ENCODE measurements at places on chromosomes 7 and 10.
A peak's percentile ranks its signal among the peaks of the same experiment; 100 is the strongest.

GRCh38 chr7:1113548-1113885 lies 25.6 kb downstream of the GPER1 start:
- DNase-seq, result no peak

DNA sequence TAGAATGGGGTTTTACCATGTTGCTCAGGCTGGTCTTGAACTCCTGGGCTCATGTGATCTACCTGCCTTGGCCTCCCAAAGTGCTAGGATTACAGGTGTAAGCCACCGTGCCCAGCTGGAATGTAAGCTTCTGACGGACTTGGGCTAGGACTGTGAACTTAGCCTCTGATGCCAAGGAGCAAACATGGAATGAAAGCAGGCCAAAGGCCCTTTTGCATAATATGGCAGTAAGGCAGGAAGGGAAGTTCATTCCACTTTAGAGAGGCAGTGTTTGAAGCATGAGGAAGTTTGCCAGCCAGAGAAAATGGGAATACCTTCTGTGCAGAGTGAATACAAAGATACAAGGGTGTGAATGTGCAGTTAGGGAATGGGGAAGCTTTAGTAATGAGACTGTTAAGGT lies 20.3 kb downstream of the VCL start:
- DNase-seq, result no peak

DNA sequence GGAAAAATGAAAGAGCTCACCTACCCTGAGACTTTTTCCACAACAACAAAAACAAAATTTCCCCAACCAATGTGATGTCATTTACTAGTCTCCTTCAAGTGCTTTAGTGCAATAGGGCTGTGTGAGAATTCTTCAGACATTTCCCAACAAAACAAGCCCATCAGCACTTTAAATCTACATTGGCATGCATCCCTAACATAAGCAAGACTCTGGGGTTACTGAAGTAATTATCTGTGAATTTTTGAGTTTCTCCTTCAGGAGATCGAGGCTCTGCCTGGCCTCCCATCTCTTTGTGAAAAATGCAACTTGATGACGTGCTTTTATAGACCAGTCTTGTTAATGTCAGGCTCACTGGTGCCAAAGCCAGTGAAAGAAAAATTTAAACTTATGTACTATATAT lies 255.6 kb downstream of the GFRA1 start:
- DNase-seq, result no peak

DNA sequence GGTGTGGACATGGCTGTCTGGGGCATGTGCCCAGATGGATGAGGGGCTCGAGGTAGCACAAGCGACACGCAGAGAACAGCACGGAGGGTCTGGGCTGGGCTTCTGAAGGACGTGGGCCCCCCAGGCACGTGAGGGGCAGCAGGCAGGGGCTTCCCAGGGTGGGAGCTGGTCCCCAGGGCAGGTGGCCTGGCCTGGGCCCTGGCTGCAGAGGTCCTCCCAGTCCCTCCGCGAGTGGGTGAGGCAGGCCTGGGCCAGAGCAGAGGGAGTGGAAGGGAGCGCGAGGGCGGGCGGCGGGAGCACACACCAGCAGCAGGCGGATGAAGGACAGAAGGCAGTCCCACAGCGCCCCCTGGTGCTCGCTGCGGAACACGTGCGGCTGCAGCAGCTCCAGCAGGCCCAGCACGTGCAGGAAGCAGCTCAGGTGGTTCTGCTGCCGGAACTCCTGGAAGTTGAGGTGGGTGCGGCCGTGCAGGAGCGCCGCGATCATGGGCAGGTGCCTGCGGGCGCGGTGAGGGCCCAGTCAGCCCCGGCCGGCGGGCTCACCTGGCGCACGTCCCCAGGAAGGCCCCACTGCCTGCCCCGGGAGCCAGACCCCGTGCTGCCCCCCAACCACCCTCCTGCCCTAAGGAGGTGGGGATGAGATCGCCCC lies 14.7 kb upstream of the MICALL2 start:
- peak; percentile 79 for DNase-seq

DNA sequence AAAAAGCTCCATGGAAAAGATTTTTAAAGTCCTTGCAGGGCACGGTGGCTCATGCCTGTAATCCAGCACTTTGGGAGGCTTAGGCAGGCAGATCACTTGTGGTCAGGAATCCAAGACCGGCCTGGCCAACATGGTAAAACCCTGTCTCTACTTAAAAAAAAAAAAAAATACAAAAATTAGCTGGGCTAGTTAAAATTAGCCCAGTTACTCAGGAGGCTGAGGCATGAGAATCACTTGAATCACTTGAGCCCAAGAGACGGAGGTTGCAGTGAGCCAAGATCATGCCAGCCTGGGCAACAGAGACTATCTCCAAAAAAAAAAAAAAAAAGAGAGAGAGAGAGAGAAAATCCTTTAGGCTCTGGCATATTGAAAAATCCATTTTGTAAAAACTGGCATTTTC lies 61.9 kb downstream of the CCDC6 start:
- DNase-seq, result no peak

GRCh38 chr10:26969145-26969926 lies 108.6 kb upstream of the ABI1 start:
- no peak for DNase-seq

- DNase-seq, result no peak
Observed at GRCh38 chr7:7209412-7210050, 27.2 kb downstream of the C1GALT1 start.

GRCh38 chr10:51109801-51110533 lies 35.7 kb downstream of the PRKG1 start:
- DNase-seq, result no peak

GRCh38 chr10:88926566-88927415 lies 25.8 kb downstream of the ACTA2 start:
- no peak for DNase-seq

DNA sequence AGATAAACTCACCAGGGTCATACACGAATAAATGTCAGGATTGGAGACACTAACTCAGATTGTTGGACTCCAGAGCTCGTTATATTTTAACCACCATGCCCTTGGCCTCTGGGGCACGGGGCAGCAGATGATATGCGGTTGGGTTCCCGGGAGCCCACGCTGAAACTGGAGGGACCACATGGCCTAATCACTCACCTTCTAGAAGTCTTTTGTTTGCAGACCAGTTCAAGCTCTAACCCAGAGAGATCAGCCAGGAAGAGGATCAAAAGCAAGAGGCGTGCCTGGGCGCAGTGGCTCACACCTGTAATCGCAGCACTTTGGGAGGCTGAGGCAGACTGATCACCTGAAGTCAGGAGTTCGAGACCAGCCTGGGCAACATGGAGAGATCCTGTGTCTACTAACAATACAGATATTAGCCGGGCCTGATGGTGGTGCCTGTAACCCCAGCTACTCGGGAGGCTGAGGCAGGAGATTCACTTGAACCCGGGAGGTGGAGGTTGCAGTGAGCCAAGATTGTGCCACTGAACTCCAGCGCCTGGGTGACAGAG lies 42.6 kb upstream of the ECHDC3 start:
- DNase-seq, result no peak

DNA sequence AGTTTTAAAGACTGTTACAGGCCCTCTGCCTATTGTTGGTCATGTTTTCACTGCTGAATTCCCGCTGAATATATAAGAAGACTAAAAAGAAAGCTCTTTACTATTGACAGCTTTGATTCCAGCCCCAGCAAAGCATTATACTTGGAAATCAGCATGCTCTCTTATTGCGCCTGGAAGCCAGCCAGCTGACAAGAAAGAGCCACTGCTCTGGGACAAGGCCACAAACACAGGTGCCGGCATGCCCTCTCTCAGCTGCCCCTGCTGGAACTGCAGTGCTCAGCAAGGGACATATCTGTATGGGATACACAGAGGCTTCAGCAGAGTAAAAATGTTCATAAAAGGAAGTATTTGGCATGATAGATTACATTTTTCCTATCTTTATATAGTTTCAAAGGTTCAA lies 523.9 kb downstream of the ADRA2A start:
- DNase-seq, result no peak

- no peak for DNase-seq
Observed at GRCh38 chr7:24718977-24719491, 38.2 kb downstream of the GSDME start.

DNA sequence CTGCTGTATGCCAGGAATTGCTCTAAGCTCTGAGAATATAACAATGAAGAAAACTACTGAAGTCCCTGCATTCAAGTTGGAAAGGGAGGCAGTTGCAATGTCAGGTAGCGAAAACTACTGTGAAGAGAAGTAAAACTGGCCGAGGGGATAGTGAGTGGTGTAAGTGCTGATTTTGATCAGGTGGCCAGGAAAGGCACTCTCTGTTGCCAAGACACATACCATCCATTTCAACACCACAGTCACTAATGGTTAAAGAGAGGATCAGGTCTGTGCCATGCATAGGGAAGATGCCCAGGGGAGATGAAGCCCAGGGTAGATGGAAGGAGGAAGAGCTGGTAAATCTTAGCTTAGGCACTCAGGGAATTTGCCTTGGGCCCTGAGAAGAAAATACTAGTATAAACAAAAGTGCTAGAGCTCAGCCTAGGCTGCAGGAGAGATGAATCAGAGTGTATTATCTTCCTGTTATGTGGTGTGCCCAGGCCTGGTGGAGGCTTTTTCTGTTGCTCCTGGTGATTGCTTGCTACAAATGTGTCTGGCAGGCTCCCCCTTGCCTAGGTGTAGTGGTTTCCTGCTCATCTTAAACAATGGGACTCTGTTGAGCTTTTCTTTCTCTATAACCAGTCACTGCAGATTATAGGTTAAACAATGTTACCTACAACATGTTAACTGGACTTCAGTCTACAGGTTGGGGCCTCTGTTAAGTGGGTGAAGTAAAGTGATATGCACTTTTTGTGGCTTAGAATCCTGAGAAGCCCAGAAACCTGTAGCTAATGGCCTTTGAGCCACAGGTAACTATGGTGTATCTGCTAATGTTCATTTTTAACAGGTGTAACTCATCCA lies 125.5 kb downstream of the LRRC4 start:
- DNase-seq, result no peak

GRCh38 chr10:17387861-17388503 lies 66.4 kb downstream of the ST8SIA6 start:
- no peak for DNase-seq

GRCh38 chr10:93491602-93492121 lies 4.8 kb upstream of the CEP55 start:
- no peak for DNase-seq

DNA sequence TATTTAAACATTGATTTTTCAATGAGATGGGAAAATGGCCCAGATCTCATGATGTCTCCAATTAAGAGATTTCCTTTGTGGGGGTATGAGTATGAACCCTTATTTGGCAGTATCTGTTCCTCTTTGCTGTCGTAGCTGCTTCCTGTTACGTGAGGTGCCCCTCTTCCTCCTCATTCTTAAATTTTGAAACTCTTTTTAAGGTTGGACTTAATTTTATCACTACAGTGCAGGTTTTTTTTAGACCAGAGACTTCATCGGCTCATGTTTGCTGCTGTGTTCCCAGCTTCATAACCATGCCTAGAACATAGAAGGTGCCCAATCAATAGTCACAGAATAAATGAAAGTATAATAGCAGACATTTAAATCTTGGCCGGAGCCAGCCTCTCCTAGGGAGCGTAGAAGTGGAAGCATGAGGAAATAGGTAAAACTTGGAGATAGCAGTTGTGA lies 2.4 kb downstream of the MIOS start:
- DNase-seq, result no peak

- DNase-seq, result no peak
Observed at GRCh38 chr7:47232751-47233412, 349.0 kb downstream of the TNS3 start.

DNA sequence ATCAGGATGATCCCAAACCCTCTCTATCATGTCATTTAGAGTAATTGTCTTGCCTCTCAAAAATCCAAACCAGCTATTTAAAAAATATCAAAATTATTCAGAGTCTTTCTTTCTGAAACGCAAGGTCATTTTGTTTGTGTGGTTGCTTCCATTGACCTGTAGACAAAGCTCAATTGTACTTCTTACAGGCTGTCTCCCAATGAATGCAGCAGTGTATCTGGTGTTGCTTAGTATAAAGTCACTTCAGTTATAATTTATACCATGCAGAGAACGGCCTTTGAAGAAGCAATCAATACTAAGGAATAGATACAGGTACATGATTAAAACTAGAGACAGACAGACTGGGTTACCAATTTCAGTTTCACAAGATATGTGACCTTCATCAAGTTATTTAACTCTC lies 80.9 kb downstream of the DOCK4 start:
- DNase-seq, result no peak

DNA sequence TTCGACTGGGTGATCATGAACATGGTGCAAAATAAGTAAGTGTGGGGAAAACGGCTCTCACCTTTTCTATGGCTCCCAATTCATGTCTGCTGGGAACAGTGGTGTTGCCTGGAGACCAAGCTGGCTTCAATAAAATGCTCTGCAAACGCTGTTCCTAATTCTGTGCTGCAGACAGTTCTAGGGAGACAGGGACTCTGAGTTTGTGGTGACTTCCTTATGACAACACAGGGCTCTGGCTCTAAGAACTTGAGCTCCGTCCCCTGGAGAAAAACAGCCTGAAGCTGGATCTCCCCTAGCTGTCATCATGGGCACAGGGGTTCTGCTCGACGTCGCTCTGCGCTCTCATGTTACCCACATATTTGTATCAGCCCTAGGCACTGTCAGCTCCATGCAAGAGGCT lies 61.0 kb upstream of the INSYN2A start:
- DNase-seq, result no peak

GRCh38 chr7:127588697-127589482 lies 679 bp downstream of the ARF5 start:
- peak; percentile 36 for DNase-seq

DNA sequence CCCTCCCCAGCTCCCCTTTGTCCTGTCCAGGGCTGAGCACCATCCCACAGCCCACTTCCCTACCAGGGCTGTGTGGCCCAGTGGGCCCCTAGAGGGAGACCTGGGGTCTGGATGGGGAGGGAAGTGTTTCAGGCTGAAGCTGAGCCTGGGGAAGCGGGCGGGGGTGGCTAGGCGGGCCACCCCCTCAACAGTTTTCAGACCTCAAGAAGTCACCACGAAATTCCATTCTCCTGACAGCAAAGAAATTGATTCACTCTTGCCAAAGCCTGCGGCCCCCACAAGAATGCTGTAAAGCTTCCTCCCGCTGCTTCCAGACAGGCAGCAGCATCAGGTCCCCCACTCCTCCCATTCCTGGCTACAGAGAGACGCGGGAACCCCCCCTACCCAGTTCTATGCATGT lies 2.5 kb upstream of the LFNG start:
- DNase-seq, result no peak

DNA sequence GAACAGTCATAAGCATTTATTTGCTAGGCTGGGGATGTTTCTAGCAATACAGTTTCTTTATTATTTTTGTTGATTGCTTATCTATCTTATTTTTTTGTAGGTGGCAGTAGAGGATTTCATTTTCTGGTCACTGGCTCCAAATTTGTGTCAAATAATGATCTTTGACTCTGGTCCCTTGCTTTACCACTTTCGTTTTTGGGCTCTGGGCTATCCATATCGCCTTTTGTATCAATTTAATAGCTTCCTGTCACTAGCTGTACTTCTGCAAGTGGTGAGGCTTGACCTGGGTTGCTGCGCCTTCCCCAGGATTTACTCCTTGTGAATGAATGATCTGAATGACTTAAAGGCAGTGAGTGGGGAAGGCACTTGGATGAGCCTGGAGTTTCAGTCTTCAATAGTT lies 48.4 kb downstream of the MDFIC start:
- DNase-seq, result no peak

DNA sequence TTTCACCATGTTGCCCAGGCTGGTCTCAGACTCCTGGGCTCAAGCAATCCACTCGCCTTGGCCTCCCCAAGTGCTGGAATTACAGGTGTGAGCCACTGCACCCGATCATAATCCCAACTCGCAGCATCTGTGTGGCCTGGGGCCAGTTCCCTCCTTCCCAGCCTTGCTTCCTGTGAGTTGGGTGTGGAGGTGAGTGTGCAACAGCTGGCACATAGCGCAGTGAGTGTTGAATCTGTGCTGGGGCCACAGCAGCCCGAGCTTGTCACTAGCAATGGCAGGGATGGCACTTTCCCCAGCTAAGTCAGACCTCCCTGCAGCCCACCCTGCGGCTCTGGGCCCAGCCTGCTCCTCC lies 12.2 kb downstream of the TMEM184A start:
- no peak for DNase-seq

Data from activated CD4-positive, alpha-beta T cell treated with anti-CD3 and anti-CD28 coated beads for 4 hours (primary cell).